ENCODE measurements at places on chromosomes 13 and 19. TPM values are rescaled to one million over a fixed set of nuclear protein-coding genes. Genes with fewer than 3 reads are reported as not detected.

Gene MAP4K1
- total RNA-seq, result 0.21 TPM

Gene PRR19
- 1.4 TPM for total RNA-seq

Gene ZNF431
- 6.9 TPM for total RNA-seq

- DNase-seq, result no peak
Measured at GRCh38 chr19:13066933-13067807, 35.5 kb downstream of the LYL1 start.

DNA sequence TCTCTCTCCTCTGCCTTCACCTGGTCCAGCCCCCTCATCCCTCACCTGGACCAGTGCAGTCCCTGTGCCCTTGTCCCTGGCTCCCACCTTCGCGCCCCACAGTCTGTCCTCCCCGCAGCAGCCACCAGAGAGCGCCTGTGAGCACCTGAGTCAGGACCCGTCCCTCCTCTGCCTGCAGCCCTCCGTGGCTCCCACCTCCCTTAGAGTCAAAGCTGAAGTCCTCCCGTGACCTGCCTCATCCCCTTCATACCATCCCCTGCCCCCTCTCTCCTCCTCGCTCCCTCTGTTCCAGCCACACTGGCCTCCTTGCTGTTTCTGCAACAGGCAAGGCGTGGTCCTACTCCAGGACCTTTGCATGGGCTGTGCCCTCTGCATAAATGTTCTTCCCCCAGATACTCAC lies 10.3 kb downstream of the CELF5 start:
- DNase-seq, result no peak

GRCh38 chr19:33514885-33515551 lies 6.6 kb downstream of the PEPD start:
- DNase-seq, result no peak

Gene CYP4F2
- total RNA-seq, result not detected

GRCh38 chr13:110813646-110814624 lies 100.4 kb downstream of the ING1 start:
- DNase-seq, result no peak

GRCh38 chr13:64347664-64348063 lies 2882.5 kb downstream of the PCDH9 start:
- DNase-seq, result peak; percentile 42

DNA sequence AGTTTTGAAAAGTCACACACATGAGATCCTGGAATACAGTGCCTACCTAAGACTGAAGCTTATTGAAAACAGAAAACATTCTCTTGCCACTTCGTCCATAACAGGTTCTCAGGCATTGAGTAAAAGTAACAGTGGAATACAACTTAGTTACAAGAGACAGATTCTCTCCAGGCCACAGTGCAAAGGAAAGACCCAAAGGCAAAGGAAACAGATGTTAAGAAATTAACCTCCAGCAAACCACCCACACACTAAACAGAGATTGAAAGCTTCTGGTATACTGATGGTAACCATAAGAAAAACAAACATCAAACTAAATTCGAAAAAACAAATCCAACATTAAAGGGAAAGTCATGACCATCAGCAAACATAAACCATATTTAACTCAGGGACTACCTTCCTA lies 914.7 kb downstream of the SLITRK5 start:
- no peak for DNase-seq

Gene ADGRE2
- 1.4 TPM for total RNA-seq

DNA sequence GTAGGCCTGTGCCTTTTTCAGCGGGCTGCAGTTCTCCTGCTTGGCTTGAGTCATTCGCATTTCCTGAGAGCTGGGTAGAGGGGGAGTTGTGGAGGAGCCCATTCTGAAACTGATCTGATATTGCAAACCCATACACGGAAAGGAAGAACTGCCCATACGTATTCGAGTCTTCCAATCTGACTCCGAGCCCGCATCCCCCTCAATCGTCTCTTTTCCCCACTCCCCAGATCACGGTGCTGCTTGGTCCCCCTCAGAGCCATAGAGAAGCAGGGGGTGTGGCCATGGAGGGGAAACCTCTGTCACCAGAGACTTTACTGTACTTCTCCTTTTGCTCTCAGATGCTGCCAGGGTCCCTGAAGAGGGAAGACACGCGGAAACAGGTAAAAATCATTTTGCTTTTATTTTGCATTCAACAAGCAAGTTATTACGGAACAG lies at the start of gene CD22:
CD22 (plus strand) TSS at position 337 of the 435 bp plus-strand sequence. CDS start 2,854 bp downstream, outside the sequence.
- DNase-seq, result no peak

Gene DNAJC15
- 31.7 TPM for total RNA-seq

DNA sequence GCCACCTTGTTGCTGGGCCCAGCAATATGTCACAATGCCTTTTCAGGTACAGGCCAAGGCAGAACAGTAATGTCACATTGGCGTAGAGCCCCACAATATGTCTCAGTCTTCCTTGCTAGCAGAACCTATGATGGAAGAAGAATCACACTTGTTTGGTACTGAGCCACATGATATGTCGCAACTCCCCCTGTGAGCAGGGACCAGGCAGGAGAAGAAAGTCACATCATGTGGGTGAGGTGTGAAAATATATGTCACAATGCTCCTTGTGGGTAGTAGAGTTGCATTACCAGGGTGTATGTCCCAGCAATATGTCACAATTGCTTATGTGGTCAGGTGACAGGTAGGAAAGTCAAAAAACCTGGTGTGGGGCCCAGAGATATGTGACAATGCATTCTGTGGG lies 7.1 kb upstream of the ZNF91 start:
- no peak for DNase-seq

Gene PSG2
- total RNA-seq, result not detected

Gene ISYNA1
- total RNA-seq, result 19.9 TPM

GRCh38 chr13:76516013-76516412 lies 370.2 kb downstream of the KCTD12 start:
- no peak for DNase-seq

Gene CDC42EP5
- 32.1 TPM for total RNA-seq

DNA sequence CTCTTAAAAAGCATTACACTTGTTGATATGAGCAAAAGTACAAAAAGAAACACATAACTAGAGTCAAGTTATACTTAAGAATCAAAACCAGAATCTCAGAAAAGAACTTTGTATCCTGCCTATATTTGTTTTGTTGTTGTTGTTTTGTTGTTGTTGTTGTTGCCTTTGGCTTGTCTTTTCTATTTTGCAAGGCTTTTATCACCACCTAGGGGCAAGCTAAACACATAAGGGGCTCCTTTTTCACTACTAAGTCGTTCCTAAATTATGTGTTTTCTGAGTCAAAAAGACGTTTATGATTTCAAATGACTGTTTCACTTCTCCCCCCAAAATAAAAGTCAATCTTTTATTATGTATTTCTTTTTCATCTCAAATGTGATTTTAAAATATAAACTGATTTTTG lies 250.2 kb downstream of the RBM26 start:
- DNase-seq, result no peak

- DNase-seq, result peak; percentile 63
Measured at GRCh38 chr13:73715114-73715910, 418.9 kb downstream of the KLF12 start.

DNA sequence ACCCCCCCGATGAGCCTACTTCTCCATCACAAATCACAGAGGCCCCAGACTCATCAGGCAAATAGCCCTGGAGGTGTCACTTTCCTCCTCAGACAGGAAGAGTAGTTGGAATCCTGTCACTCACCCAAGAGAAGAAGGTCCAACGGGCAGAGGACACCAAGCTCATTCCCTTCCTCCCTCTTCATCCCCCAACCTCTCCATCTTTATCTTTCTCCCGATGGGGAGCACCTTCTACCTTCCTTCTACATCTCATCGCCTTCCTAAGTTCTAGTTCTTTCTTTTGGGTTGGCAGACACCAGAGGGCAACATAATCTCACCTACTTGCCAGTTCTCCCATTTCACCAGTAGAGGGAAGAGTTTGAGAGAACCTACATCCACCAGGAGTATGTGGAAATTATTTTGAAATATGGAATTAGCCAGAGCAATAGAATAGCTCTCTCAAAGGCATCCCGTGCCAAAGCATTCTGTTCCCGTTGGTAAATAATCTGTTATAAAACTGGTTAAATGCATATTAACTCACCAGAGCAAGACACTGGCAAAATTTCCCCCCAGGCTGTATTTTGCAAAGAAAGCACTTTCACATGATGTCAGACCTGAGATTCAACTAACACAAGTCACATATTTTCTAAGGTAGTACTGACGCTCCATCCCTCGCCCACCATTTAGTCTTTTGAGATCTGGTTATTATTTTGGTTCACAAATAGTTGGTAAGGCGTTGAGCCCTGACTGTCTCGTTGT lies 55.0 kb downstream of the ZIC5 start:
- peak; percentile 26 for DNase-seq

Gene C1QTNF9B
- not detected for total RNA-seq

DNA sequence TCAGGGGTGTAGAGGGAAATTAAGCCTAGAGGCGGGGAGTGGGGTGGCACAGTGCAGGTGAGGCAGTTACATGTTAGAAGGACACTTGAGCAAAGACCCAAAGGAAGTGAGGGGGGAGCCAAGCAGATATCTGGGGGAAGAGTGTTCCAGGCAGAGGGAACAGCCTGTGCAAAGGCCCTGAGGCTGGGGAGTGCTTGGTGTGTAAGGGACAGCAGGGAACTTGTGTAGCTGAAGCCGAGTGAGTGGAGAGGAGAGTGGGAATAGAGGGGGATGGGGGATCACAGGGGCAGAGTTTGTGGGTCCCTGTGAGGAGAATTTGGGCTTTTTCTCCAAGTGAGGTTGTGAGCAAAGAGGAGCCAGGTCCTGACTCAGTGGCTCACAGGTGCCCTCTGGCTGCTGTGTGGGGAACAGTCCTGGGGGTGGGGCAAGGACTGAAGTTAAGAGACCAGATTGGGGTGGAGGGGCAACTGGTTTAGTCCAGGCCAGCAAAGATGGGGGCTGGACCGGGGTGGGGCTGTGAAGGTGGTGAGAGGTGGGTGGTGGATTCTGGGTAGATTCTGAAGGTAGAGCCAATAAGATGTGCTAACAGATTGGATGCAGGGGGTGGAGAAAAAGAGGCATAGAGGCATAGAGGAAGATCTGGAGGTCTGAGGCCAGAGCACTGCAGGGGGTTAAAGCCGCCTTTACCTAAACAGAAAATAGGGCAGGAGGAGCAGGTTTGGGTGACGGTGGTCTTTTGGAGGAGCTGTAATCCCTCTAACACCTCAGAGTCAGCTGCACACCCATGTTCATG lies 75.3 kb downstream of the CACNA1A start:
- DNase-seq, result no peak

- no peak for DNase-seq
Measured at GRCh38 chr13:42569576-42570344, 4.2 kb upstream of the TNFSF11 start.

Gene TIMM50
- total RNA-seq, result 99.1 TPM

DNA sequence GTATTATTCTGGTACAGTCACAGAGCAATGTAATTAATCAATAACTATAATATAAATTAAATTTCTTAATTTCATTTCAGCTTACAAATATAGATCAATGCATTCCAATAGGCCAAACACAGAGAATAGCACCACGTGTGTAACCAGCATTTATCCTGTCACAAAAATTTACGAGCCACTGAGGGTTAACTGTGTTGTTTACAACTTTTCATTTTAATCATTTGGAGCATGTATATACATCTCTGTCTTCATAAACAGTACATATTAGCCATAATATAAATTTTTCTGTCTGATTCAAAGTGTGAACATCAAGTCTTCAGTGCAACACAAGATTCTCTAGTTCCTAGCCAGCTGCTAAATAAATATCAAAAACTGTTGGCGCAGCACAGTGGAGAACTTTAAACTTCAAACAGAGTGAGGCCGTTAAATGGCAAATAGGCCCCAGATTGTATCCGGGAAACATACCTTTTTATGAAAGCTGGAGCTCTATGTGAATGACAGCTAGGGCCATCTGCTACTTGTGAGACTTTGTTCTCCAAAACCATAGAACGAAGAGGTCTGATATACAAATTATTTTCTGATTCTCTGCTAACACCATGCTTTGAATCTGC lies 105.1 kb downstream of the TBC1D4 start:
- no peak for DNase-seq

- DNase-seq, result no peak
Measured at GRCh38 chr19:21607449-21607848, 102.0 kb downstream of the ZNF429 start.

GRCh38 chr19:51398096-51398704 lies 7.8 kb upstream of the C19orf84 start:
- DNase-seq, result no peak

GRCh38 chr19:33919291-33919690 lies 122.6 kb downstream of the KCTD15 start:
- DNase-seq, result no peak

Gene PDE4C
- total RNA-seq, result not detected

Gene ZSCAN5B
- total RNA-seq, result not detected

Gene UNC13A
- total RNA-seq, result 0.03 TPM

GRCh38 chr19:15136234-15136954 lies 29.2 kb downstream of the SYDE1 start:
- DNase-seq, result peak; percentile 54

GRCh38 chr19:294946-295686 lies 3.9 kb upstream of the PLPP2 start:
- DNase-seq, result no peak

- DNase-seq, result no peak
Measured at GRCh38 chr19:38013913-38014580, 107.0 kb downstream of the SIPA1L3 start.

DNA sequence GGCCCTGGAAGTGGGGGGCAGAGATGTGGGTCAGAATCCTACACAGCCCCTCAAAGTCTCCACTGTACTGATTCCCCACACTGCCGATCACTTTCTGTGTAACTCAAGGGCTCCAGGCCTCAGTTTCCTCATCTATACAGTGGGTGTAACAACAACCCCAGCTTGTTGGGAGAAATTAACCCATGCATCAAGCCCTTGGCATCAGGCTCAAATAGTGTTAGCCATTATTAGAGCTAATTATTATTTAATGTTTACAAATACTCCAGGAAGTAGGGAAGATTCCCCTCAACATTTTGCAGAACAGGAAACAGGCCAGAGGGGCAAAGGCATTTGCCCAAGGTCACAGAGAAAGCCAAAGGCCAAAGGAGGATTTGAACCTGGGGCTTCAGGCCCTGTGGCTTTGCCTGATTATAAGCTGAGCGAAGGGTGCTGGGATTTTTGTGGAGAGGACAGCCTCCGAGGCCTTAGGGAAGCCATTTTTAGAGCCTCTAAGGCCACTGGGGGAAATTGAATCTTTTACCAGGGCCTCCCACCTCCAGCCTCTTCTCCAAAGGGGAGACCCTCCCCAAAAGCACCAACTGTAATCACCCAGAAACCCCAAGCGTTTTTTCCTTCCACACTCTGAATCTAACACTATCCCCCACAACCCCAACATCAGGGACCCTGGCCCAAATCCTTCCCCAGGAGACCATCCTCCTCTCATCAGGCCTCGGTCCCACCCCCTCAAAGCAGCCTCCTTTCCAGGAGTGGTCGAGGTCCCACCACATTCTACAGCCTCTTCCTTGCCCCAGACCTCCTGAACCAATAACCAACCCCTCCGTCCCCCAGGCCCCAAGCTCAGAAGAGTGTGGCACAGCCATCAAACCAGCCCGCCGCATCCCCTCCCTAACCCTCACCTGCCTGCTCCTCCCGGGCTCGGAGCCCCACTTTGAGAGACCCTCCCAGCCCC lies 1.1 kb downstream of the FKBP8 start:
- DNase-seq, result no peak

Measured in foreskin keratinocyte (primary cell).